ENCODE measurements at places on chromosomes 12 and 14. TPM values are rescaled to one million over a fixed set of nuclear protein-coding genes. Genes with fewer than 3 reads are reported as not detected.

The ZNF891 gene
- 1.9 TPM for total RNA-seq

The KLHL42 gene
- total RNA-seq = 15.9 TPM

The KRT86 gene
- 1.1 TPM for total RNA-seq

The SELPLG gene
- total RNA-seq = 150 TPM

The OR6C2 gene
- not detected for total RNA-seq

The CCDC184 gene
- total RNA-seq = 1.4 TPM

The CARMIL3 gene
- total RNA-seq = 0.95 TPM

The IFI27 gene
- 116 TPM for total RNA-seq

The ARHGEF25 gene
- 0.37 TPM for total RNA-seq

The ASCL1 gene
- total RNA-seq = not detected

The VDR gene
- total RNA-seq = 13.2 TPM

The INHBC gene
- total RNA-seq = not detected

The GLT1D1 gene
- not detected for total RNA-seq

The APOF gene
- total RNA-seq = not detected

The NGB gene
- not detected for total RNA-seq

The CCDC196 gene
- total RNA-seq = not detected

The PMCH gene
- total RNA-seq = not detected

The PRIMA1 gene
- total RNA-seq = not detected

The LUM gene
- not detected for total RNA-seq

The PGF gene
- 0.21 TPM for total RNA-seq

The SDSL gene
- total RNA-seq = 0.39 TPM

The SERPINA9 gene
- not detected for total RNA-seq

The KCNK10 gene
- total RNA-seq = not detected

The RNF212B gene
- total RNA-seq = not detected

The AQP6 gene
- total RNA-seq = not detected

The ANKRD9 gene
- 9.7 TPM for total RNA-seq

The PTCSC3 gene
- total RNA-seq = not detected

All from activated CD8-positive, alpha-beta T cell treated with anti-CD3 and anti-CD28 coated beads, Interleukin-2, amount 10 ng/mL, durations not matched to agents 7 days and 5 days (primary cell).